ENCODE measurements at places on chromosomes 16 and 17. TPM values are rescaled to one million over a fixed set of nuclear protein-coding genes. Genes with fewer than 3 reads are reported as not detected.

DNA sequence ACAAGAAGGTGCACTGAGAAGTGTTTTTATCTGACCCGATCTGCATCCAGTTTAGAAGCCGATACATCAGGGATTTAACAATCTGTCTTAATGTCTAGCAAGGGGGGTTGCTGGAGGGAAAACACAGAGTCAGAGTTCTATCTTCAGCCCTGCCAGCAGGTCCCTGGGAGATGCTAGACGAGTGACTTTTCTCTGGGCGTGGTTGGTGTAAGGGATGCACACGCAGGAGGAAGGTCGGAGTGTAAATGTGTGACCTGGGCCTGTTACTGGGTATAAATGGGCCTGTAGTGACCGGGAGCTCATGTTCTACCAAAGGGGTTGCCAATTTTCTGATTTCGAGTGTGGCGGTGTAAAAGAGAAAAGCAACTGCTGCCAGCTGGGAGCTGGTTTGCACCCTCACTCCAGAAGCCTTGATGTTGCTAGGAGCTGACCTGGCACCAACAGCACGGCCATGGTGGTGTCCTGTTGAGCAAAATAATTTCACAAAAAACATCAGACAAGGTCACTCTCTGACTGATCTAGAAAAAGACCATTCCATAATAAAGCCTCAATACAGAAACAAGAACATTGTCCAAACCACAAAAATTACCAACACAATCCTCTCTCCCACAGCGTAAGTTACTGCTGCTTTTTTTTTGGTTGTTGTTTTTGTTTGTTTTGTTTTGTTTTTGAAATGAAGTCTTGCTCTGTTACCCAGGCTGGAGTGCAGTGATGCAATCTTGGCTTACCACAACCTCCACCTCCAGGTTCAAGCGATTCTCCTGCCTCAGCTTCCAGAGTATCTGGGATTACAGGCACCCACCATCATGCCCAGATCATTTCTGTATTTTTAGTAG is 1.3 kb upstream of the KCTD13 start:
- no peaks in the 10 kb centered on the region for H3K27me3 ChIP-seq
- peaks cover 14% of the 10 kb centered on the region for H3K36me3 ChIP-seq
- H3K27ac ChIP-seq, result no peak overlapping the region
- no peak for DNase-seq
- peaks cover 20% of the 10 kb centered on the region for H3K4me1 ChIP-seq
- peak overlapping the region; percentile 99 for H3K4me3 ChIP-seq

GRCh38 chr16:89049484-89050118 is 44.1 kb upstream of the ACSF3 start:
- H3K36me3 ChIP-seq, result no peaks in the 10 kb centered on the region
- peaks cover 65% of the 10 kb centered on the region for H3K27me3 ChIP-seq
- H3K4me3 ChIP-seq, result no peak overlapping the region
- no peak overlapping the region for H3K27ac ChIP-seq
- DNase-seq, result peak; percentile 8

DNA sequence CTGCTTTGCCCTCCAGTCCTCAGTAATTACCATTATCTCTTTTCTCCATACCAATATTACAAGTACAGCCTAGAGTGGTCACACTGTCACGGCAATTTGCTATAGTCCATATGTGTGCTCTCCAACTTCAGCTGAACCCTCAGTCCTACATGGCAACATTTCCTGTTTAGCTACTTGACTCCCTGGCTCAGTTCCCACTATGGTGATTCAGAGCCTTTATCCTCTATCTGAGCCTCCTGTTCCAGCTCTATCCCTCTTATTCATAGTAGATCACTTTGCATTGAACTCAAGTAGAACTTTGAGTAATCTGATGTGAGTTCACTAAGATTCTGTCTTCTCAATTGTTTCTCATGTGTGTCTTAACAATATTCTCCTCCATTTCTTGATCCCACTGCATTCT is 43.7 kb upstream of the GOSR1 start:
- H3K4me3 ChIP-seq, result no peak overlapping the region
- no peak for DNase-seq
- H3K27me3 ChIP-seq, result no peaks in the 10 kb centered on the region

- peaks cover 66% of the 10 kb centered on the region for H3K36me3 ChIP-seq
- H3K4me1 ChIP-seq, result peaks cover 49% of the 10 kb centered on the region
- peak overlapping the region; percentile 96 for H3K27ac ChIP-seq
- H3K27me3 ChIP-seq, result no peaks in the 10 kb centered on the region
- H3K4me3 ChIP-seq, result peak overlapping the region; percentile 86
- peak; percentile 81 for DNase-seq
Measured at GRCh38 chr16:2033057-2033908, 6.6 kb downstream of the NHERF2 start.

DNA sequence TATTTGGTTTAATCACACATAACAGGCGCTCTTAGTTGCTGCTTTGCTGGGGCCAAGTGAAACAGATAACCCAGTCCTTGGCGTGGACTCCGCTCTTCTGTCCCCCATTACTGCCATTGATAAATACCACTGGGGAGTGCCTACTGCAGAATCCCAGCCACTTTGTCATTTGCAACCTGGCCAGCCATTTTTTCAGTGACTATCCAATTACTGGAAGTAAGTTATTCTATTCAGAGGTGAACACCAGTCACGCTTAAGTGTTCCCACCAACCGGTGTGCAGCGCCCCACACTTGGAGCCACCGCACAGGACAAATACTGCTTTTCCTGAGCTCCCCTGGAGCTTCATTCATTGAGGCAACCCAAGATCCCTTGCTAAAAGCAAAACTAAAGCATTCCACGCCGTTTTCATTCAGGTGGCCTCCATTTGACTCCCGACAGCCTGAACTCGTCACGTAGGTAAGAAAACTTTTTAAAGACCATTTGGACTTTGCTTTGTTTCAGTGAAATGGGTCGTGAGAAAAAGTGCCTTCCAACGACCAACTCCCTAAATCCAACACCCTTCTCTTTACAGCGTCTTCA is 1.8 kb downstream of the USP7 start:
- DNase-seq, result no peak
- H3K4me1 ChIP-seq, result peaks cover 59% of the 10 kb centered on the region
- no peaks in the 10 kb centered on the region for H3K36me3 ChIP-seq
- H3K27me3 ChIP-seq, result no peaks in the 10 kb centered on the region
- H3K27ac ChIP-seq, result no peak overlapping the region

DNA sequence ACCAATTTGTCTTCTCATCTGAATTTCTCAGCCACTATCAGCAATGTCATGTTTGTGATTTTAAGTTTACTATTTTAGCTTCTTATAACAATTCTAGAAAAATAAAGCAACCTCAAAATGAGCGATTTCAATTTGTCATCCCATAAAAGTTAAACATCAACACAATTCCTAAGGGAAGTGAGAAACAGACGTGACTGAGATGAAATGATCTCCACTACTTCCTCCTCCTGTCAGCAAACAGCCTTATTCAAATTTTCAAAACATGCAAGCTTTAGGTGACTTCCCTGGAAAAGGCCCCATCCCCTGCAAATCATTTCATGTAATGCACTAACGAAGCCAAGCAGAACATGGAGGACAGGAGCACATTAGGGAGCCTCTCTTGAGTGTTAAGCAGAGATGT is 64.9 kb downstream of the ZNF652 start:
- no peaks in the 10 kb centered on the region for H3K36me3 ChIP-seq
- no peak for DNase-seq
- H3K4me1 ChIP-seq, result no peaks in the 10 kb centered on the region
- H3K27ac ChIP-seq, result no peak overlapping the region

DNA sequence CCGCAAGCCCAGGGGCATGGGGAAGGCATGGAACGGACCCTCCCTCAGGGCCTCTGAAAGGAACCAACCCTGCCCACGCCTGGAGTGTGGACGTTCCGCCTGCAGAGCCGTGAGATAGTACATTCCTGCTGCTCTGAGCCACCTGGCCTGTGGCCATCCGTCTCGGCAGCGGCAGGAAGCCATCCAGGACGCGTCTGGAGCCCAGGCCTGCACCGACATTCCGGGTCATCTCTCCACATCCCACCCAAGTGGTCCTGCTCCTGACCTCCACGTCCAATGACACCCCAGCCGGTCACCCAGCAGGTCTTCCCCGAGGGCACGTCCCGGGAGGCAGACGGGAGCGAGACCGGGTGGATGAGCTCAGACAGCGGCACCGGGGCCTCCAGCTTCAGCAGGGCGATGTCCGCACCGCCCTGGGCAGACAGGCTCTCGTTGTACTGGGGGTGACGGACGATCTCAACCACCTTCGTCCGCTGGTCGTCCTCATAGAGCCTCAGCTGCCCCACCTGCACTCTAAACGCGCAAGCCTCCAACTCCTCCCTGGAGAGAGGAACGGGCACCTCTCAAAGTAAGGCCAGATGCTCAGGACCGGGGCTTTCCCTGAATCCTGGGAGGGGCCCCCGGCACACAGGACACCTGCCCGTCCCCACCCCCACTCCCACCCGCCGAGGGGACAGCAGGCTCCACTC is 21.3 kb upstream of the UBE2I start:
- no peaks in the 10 kb centered on the region for H3K36me3 ChIP-seq
- peaks cover 4% of the 10 kb centered on the region for H3K4me1 ChIP-seq
- no peak overlapping the region for H3K27ac ChIP-seq
- no peak overlapping the region for H3K4me3 ChIP-seq

DNA sequence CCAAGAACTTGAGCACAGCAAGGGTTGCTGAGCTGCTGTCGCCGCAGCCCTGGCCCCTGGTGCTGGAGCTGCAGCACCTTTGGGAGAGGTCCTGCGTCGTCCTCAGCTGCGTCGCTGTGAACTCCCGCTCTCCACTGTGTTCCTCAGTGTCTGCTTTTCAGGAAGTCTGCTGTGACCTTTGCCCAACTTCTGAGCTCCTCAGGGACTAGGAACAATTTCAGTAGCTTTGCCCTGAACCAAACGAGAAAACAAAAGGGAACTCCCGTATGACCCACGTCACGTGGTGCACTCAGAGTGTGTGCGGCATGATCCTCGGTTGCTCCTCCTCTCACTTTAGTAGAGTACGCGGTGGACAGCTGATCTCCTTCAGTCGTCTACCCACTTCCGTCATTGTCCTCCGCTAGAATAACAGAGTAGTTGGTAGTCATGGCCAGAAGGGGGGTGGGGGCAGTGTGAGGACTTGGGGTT is 44.2 kb downstream of the WDR45B start:
- peak; percentile 76 for DNase-seq
- no peaks in the 10 kb centered on the region for H3K27me3 ChIP-seq
- H3K27ac ChIP-seq, result peak overlapping the region; percentile 56
- H3K4me3 ChIP-seq, result no peak overlapping the region

DNA sequence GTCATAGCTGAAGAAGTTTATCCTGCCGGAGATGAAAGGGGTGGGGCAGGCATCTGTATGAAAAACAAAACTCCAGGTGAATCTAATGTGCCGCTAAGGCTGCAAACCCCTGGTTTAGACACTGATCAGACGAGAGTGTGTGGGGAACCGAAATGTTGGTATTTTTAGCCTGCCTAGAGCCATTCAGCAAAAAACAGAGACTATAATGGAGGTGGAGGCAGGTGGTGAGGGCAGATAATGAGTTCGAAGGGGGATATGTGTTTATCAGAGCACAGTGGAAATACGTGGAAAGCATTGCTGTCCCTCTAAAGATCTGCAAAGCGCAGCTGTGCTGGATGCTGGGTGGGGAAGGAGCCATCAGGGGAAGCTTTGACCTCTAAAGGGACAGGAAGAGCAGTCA is 127.5 kb upstream of the WSCD1 start:
- DNase-seq, result no peak
- no peak overlapping the region for H3K4me3 ChIP-seq
- peaks cover 46% of the 10 kb centered on the region for H3K27me3 ChIP-seq
- no peaks in the 10 kb centered on the region for H3K36me3 ChIP-seq
- no peaks in the 10 kb centered on the region for H3K4me1 ChIP-seq

- no peaks in the 10 kb centered on the region for H3K36me3 ChIP-seq
- no peaks in the 10 kb centered on the region for H3K27me3 ChIP-seq
- no peaks in the 10 kb centered on the region for H3K4me1 ChIP-seq
- no peak overlapping the region for H3K27ac ChIP-seq
- no peak for DNase-seq
Measured at GRCh38 chr16:58649707-58650106, 20.1 kb upstream of the CNOT1 start.

DNA sequence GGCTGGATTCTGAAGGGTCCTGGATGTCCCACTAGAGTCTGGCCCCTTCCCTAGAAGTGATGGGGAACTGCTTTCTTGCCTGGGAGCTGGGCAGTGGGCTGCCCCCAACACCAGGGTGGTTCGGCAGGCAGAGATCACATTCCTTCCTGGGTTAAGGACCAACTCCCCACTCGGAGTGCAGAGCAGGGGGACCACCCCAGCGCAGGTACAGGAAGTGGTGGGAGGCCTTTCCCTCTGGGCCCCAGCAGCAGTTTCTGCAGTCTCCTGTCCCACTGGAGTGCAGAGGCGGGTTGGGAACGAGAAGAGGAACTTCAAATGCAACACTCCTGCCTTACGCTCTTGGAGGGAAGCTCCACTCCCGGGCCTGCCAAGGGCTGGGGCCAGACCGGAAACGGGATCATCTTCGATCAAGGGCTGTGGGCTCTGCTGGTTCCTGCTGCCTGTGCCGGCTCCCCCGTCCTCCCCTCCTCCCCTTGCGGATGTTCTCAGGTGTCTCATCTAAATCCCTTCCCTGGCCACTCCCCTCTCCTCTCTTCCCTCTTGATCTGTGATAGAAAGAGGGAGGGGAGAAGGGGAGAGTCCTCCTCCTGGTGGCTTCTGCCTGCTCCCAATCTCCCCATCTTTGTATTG is 9.0 kb upstream of the NGFR start:
- DNase-seq, result no peak
- H3K4me3 ChIP-seq, result no peak overlapping the region
- peaks cover 77% of the 10 kb centered on the region for H3K27me3 ChIP-seq
- no peaks in the 10 kb centered on the region for H3K36me3 ChIP-seq
- H3K27ac ChIP-seq, result no peak overlapping the region

GRCh38 chr17:30819971-30820705 is 4.4 kb downstream of the CRLF3 start:
- peaks cover 17% of the 10 kb centered on the region for H3K4me1 ChIP-seq
- no peak overlapping the region for H3K4me3 ChIP-seq
- H3K27me3 ChIP-seq, result no peaks in the 10 kb centered on the region
- DNase-seq, result no peak
- no peak overlapping the region for H3K27ac ChIP-seq
- H3K36me3 ChIP-seq, result no peaks in the 10 kb centered on the region

- H3K27me3 ChIP-seq, result no peaks in the 10 kb centered on the region
- no peaks in the 10 kb centered on the region for H3K36me3 ChIP-seq
- no peak overlapping the region for H3K27ac ChIP-seq
- H3K4me1 ChIP-seq, result no peaks in the 10 kb centered on the region
- H3K4me3 ChIP-seq, result no peak overlapping the region
Measured at GRCh38 chr17:61907361-61907760, 20.4 kb downstream of the INTS2 start.

The SPNS2 gene
- 22.0 TPM for polyA plus RNA-seq

The PRKCB gene
- 0.37 TPM for polyA plus RNA-seq

The KRTAP17-1 gene
- polyA plus RNA-seq, result not detected

The RTN4RL1 gene
- 3.1 TPM for polyA plus RNA-seq

The RCVRN gene
- polyA plus RNA-seq, result 0.29 TPM

The CHD3 gene
- 29.0 TPM for polyA plus RNA-seq

The HYDIN gene
- 0.04 TPM for polyA plus RNA-seq

The ABCC3 gene
- 0.41 TPM for polyA plus RNA-seq

The HBM gene
- not detected for polyA plus RNA-seq

The UNK gene
- polyA plus RNA-seq, result 21.3 TPM
